ENCODE measurements at places on chromosomes 3 and 15.

DNA sequence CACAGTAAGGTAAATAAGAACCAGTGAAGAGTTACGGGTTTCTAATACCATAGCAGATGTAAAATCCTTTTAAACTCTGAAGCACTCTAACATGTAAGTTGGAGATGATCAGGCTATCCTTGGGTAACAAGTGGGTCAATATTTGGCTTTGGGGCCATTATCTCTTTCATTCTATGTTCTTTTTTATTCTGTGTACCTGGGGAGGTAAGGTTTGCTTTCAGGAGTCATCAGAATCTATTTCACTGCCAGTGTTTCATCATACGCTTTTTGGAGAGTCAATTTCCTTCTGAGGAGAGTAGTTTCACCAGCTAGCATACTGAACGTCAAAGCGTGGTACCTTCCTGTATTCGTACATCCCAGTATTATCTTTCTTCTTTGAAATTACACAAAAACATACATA lies 166.5 kb downstream of the GMNC start:
- no peak for DNase-seq

- no peak for DNase-seq
Measured at GRCh38 chr15:78301326-78301725, 1.9 kb upstream of the SKIC8 start.

GRCh38 chr3:129441215-129441614 lies 1.2 kb downstream of the IFT122 start:
- DNase-seq = peak; percentile 46

- DNase-seq = peak; percentile 41
Measured at GRCh38 chr15:53978253-53978906, at the start of gene UNC13C. TSS of gene UNC13C (plus strand) at chr15:53978441. CDS start at chr15:54012904, 34,463 bp downstream.

DNA sequence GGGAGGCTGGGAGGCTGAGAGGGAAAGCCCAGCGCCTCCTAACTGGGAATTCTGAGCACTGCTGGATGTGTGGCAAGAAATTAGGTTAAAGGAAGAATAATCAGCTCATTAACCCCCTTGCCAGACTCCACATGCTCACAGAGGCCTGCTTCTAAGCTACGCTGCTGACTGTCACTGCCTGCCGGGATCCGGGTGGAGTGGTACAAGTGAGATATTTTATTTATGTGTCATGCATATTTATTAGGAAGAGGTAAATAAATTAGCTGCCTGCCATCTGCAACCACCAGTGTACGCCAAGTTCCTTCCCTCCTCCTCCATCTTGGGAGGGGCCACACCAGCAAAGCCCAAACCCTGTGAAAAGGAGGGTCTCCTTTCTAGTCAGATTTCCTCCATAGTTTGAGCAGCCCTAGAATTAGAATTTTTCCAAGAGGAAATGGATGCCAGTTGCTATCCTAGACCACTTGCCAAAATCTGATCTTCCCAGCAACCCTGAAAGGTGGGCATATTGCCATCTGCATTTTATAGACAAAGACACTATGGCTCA lies 43.5 kb upstream of the GRIP2 start:
- no peak for DNase-seq

DNA sequence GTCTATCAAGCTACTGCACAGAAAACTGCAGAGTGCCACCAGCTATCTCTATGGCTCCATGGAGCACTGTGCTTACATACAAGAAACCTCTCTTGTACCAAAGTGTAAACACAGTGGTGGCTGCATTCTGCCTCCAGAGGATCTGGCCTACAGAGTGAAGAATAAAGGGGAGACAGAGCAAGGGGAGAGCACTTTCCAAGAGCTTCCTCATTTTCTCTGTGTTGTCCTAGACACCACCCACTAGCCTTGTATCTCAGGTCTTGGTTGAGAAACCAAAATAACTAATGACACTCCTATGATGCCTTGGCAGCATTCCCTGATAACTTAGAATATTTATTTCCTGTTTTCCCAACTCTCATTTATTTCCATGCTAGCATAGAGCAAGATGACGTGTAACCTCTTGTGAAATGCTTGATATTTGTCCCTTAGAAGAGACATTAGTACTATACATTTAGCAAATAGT lies 56.9 kb upstream of the PHLDB2 start:
- no peak for DNase-seq

GRCh38 chr3:55571913-55572312 lies 84.8 kb upstream of the WNT5A start:
- no peak for DNase-seq

- DNase-seq = peak; percentile 82
Measured at GRCh38 chr3:114973536-114973935, 173.6 kb downstream of the ZBTB20 start.

DNA sequence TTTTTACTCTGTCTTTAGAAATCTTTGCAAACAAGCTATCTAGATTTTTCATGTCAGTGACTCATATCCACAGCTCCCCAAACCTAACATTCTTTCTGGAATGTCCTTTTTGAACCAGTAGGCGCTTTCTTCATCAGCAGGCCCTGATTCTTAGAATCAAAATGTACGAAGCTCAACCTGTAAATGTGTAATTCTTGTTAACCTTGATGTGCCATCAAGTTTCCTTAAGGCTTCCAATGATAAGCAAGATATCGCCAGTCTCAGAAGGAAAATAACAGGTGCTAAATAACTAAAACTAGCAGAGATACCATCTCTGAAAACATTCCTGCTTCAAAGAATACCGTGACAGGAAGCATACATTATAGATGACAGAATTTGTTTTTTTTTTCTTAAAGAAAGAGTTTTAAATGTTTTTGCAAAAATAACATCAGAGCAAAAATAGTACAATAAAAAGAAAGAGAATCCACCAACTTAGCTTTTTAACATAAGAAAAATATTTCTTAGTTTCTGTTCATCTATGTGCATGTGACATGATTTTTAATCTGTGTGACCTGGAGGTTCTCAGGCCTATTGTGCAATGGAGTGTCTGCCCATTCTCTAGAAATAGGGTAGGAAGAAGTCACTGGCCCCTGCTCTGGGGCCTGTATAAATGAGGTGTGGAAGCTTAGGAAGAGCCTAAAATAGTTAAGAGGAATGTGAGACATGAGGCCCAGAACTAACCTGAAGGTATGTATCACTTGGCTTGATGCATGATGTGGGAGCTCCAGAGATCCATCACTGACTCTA lies 14.7 kb upstream of the SECISBP2L start:
- DNase-seq = no peak

GRCh38 chr3:52779011-52779836 lies 1.8 kb downstream of the ITIH1 start:
- DNase-seq = no peak

- no peak for DNase-seq
Measured at GRCh38 chr15:65952391-65953053, 83.2 kb downstream of the RAB11A start.

DNA sequence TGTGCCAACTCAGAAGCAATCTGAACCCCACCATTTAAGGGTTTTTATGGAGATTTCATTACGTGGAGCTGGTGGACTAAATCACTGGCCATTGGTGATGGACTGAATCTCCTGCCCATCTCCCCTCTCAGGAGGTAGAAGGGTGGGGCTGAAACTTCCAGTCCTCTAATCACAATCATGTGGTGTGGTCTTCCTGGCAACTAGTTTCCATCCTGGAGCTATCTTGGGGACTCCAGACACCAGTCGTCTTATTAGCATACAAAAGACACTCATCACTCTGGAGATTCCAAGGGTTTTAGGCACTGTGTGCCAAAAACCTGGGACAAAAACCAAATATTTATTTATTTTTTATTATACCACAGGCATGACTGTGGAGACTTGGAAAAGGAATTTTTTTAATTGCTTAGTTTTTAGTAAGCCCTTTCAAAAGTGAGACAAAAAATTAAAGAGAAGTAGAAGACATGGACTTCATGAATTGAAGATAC lies 203.6 kb downstream of the WNT5A start:
- DNase-seq = no peak

- no peak for DNase-seq
Measured at GRCh38 chr15:69209661-69210060, 49.2 kb downstream of the GLCE start.

GRCh38 chr3:28949580-28949979 lies 331.3 kb upstream of the RBMS3 start:
- DNase-seq = no peak

- no peak for DNase-seq
Measured at GRCh38 chr3:66754613-66755012, 243.5 kb upstream of the KBTBD8 start.

DNA sequence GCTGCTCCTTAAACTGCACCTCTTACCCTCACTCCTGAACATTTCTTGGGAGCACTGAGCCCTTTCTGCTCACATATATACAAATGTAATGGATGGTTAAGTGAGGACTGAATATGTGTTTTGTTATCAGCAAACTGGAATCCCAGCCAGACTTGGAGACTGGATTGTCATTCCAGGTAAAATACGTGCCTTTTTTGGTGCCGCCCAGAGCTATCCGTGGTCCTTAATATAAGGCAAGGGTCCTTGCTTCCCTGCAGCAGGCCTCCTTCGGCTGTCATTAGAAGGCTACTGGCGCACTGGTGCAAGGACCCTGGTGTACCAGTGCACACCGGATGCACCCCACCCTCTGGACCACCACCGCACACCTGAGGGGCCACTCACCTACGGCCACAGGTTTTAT lies 1.1 kb upstream of the GABRB3 start:
- DNase-seq = no peak

DNA sequence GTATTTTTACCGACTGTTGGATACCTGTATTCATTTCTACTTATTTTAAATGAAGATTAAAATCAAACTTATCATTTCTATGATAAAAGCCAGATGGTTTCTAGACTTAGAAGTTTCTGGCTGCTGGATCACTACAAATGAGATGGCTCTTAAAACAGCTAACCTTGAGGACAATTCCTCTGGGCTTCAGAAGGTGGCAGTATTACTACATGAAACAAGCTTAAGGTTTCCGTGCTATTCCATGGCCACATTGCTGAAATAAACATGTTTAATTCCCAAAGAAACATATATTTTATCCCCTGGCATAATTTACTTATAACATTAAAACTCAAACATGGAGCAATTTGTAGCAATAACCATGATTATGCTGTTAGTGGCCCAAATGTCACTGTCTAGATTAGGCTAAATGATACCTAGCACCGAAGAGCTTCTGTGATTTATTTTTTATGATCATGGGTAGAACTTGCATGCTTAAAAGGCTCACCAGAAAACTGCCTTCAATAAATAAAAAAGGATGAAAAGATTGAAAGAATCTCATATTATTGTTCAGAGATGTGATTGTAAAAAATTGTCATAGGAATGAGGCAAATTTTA lies 204.0 kb upstream of the NANOGP8 start:
- DNase-seq = no peak

GRCh38 chr15:99096173-99096893 lies 8.5 kb upstream of the SYNM start:
- DNase-seq = no peak

- no peak for DNase-seq
Measured at GRCh38 chr3:188154809-188155574, 1.0 kb downstream of the LPP start.

DNA sequence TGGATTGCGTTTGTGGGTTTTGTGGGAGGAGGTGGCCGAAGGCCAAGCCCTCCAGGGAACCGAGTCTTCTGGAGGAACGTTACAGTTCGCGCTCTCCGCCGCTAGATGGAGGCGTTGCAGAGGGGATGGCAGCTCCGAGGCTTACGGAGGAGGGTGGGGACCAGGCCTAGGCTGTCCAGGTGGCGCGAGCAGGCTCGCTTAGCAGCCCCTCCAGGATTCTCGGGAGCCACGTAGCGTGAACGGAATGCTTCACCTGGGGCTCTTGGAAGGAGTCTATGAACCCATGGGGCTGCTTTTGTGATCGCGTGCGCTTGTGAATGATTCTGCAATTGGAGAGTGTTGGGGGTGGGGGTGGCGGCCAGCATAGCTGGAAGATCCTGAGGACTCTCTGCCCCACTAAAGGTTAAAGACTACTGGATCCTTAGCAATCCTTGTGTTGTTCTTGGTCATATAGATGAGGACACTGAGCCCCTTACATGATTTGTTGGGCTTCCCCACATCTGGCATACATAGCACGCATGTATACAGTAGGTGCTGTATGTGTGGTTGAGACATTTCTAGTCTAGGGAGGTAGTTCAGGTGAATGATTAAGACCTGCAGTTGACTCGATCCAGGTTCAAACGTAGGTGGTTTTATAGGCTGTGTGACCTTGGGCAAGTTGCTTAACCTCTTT lies 25.7 kb downstream of the FAM3D start:
- peak; percentile 69 for DNase-seq

- DNase-seq = no peak
Measured at GRCh38 chr3:108403198-108403597, 106.8 kb downstream of the HHLA2 start.

DNA sequence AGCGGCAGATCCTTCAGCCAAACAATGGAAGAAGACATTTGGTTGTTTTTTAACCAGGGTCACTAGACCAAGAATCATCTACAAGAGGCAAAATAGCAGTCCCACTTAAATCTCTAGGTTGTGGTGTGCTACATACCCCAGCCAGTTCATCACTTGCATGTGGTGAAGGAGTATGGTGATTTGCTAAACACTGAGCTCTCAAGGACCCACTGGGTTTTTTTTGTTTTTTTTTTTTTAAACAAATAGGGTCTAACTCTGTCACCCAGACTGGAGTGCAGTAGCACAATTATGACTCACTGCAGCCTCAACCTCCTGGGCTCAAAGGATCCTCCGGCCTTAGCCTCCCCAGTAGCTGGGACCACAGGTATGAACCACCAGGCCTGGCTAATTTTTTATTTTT lies 508.0 kb downstream of the FOXP1 start:
- DNase-seq = no peak

DNA sequence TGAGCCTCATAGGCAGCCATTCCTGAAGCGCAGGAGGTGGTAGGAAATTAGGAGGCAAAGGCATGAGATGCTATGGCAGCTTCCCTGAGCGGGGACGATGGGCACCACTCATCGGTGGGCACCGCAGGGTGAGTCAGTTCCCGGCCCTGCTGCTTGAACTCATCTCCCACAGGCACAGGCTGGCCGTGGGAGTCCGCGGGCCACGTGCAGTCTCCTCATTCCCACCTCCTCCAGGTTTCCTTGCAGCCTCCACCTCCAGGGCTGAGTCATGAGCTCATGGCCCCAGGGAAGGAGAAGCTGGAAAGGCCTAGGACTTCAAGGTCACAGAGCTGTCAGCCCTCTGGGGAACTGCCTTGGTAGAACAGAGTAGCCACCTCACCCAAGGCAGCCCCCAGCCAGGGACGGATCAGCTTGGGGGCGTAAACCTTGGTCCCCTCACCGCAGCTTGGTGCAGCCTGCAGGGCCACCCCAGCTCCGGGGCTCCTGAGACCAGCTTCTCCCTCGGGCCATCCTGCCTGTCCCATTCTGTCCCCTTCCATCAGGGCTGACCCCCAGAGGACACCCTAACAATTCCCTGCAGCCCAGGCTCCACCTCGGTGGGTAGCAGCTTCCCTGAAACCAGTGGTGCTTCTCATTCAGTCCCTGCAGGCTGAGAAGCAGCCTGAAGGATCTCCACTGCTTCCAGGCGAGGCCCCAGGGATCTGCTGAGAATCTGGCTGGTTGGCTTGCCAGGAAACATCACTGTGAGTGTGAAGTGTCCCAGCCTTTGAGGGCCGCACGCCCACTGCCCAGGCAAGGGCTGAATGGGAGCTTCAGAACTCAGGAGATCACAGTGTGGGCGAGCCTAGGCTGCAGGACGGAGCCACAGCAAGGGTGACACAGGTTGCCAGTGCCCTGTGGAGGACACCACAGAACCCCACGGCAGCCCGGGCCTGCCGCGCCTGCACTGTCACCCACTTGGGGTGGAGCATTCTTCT lies 150.7 kb upstream of the MEF2A start:
- no peak for DNase-seq

GRCh38 chr3:151230646-151231045 lies 27.6 kb upstream of the GPR171 start:
- no peak for DNase-seq

- DNase-seq = no peak
Measured at GRCh38 chr15:91070872-91071271, 29.2 kb upstream of the SV2B start.
